ENCODE measurements at places on chromosomes 13 and 19. TPM values are rescaled to one million over a fixed set of nuclear protein-coding genes. Genes with fewer than 3 reads are reported as not detected.

The IZUMO4 gene
- total RNA-seq: 10.3 TPM

The SIN3B gene
- 51.1 TPM for total RNA-seq

The RXFP2 gene
- total RNA-seq: 1.1 TPM

The ATP5F1D gene
- 63.4 TPM for total RNA-seq

The PSG6 gene
- total RNA-seq: not detected

The CEACAM6 gene
- total RNA-seq: not detected

The SIGLEC10 gene
- total RNA-seq: not detected

The MCEMP1 gene
- not detected for total RNA-seq

The NLRP11 gene
- total RNA-seq: not detected

The CALR3 gene
- total RNA-seq: not detected

All from subcutaneous adipose tissue (tissue), 4 donors.